Progenitor cell of endocrine pancreas (in vitro differentiated cells): ENCODE measurements at places on chromosomes 5 and 9. TPM values are rescaled to one million over a fixed set of nuclear protein-coding genes. Genes with fewer than 3 reads are reported as not detected.

The ABL1 gene
- 113 TPM in 2 replicates for total RNA-seq

- peaks cover 10% of the 10 kb centered on the region for H3K4me1 ChIP-seq
- DNase-seq, result no peak
- peaks cover 4% of the 10 kb centered on the region for H3K36me3 ChIP-seq
- H3K4me3 ChIP-seq, result no peak overlapping the region
Observed at GRCh38 chr5:96315431-96315830, 117.6 kb downstream of the PCSK1 start.

GRCh38 chr5:81256766-81257165, 23.6 kb downstream of the CKMT2 start:
- H3K4me1 ChIP-seq, result no peaks in the 10 kb centered on the region
- no peak for DNase-seq
- H3K36me3 ChIP-seq, result peaks cover 25% of the 10 kb centered on the region
- H3K27me3 ChIP-seq, result no peaks in the 10 kb centered on the region
- H3K27ac ChIP-seq, result no peak overlapping the region

- peaks cover 1% of the 10 kb centered on the region for H3K4me1 ChIP-seq
- no peak overlapping the region for H3K4me3 ChIP-seq
- no peak for DNase-seq
- H3K27me3 ChIP-seq, result no peaks in the 10 kb centered on the region
Observed at GRCh38 chr9:110143485-110143884, 64.5 kb downstream of the C9orf152 start.

- no peaks in the 10 kb centered on the region for H3K36me3 ChIP-seq
- no peak for DNase-seq
- no peak overlapping the region for H3K4me3 ChIP-seq
- H3K27me3 ChIP-seq, result peaks cover 6% of the 10 kb centered on the region
Observed at GRCh38 chr9:131330814-131331600, 41.5 kb downstream of the PLPP7 start.

- H3K4me3 ChIP-seq, result no peak overlapping the region
- peaks cover 7% of the 10 kb centered on the region for H3K36me3 ChIP-seq
- no peaks in the 10 kb centered on the region for H3K4me1 ChIP-seq
- no peak for DNase-seq
- no peak overlapping the region for H3K27ac ChIP-seq
- H3K27me3 ChIP-seq, result no peaks in the 10 kb centered on the region
Observed at GRCh38 chr5:172877466-172878260, 43.6 kb downstream of the ERGIC1 start.

GRCh38 chr5:139666551-139666950, 18.4 kb downstream of the CXXC5 start:
- H3K27ac ChIP-seq, result no peak overlapping the region
- H3K36me3 ChIP-seq, result no peaks in the 10 kb centered on the region
- no peaks in the 10 kb centered on the region for H3K27me3 ChIP-seq
- no peak overlapping the region for H3K4me3 ChIP-seq

GRCh38 chr5:89005990-89006389, 123.0 kb upstream of the MEF2C start:
- H3K36me3 ChIP-seq, result no peaks in the 10 kb centered on the region
- no peaks in the 10 kb centered on the region for H3K4me1 ChIP-seq
- H3K27ac ChIP-seq, result no peak overlapping the region
- DNase-seq, result no peak
- H3K4me3 ChIP-seq, result no peak overlapping the region
